ENCODE measurements at places on chromosomes 2 and 18.
A peak's percentile ranks its signal among the peaks of the same experiment; 100 is the strongest.

DNA sequence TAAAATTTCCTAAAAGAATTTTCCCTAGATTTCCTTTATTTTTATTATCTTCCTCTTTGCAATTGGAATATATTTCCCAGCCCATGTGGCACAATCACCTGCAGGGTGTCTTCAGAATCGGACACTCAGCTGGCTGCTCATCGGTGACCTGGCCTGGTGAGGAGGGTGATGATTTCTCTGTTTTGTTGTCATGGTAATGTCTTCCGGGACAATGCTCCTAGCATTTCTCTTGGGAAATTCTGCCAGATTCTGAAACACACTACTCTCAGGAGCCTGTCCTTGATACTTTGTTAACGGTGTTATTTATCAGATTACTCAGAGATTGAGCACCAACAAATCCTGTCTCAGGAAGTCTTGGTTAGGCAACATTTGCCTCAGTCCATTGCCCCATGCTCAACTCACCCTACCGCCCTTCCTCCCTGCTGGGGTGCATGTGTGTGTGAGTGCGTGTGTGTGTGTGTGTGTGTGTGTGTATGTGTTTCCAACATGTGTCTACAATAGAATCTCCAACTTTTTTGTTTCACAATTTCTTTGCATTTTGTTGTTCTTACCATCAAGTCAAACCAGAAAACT, 70.3 kb downstream of the MYT1L start:
- DNase-seq = no peak

- DNase-seq = no peak
These were observed 71.5 kb downstream of the CDC42EP3 start for GRCh38 chr2:37599688-37600525.

DNA sequence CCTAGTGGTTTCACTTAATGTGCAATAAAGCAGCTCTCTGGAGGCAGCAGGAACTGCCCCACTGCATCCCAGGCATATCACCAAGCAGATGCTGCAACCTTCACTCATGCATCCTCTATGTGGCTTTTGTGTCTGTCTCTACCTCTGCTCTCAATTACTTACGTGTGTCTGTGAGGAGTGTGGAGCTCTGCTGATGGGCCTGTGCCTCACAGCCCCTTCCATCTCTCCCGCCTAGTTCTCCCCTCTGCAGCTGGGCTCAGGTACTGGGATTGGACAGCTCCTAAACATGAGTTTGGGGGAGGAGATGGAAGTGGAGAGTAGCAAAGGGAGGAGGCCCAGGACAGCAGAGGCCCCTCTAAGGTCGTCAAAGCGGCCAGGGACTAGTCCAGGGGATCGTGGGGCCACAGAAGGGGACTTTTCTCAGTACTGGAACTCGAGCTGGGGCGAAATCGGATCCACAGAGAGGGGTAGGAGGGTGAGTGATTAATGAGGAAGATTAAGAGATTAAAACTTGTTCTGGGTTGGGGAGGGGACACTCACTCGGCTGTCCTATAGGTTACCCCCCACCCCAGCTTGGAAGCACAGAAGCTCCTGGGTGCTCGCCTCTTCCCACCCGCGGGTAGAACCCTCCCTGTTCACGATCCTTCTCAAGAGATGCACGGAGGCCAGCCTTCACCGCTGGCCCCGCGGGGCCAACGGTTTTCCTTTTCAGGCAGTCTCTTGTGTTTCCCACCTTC, 2.1 kb upstream of the LBX2 start:
- no peak for DNase-seq

GRCh38 chr2:105239924-105240323, 1.6 kb upstream of the GPR45 start:
- no peak for DNase-seq

DNA sequence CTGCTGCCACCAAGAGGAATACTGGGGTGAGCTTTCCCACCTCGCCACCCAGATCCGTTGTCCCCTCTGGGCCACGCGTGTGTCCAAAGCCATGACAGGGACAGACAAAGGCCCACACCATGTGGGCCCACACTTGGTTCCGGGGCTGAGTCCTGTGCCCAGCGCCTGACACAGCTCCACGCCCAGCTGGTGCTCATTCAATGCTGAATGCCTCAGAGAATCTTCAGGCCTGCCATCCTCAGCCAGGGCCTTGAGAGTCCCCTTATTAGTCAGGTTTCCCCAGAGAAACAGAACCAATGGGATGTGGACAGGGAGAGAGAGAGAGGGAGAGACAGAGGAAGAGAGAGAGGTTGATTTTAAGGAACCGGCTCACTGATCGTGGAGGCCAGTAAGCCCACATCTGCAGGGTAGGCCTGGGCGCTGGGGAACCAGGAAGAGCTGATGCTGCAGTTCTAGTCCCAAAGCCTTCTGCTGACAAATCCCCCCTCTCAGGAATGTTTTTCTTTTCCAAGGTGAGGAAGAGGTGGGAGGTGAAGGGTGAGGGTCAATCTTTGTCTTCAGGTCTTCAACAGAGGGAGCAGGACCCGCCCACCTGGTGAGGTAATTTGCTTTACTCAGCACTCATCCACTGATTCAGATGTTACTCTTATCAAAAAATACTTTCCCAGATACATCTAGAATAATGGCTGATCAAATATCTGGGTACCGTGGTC, 10.2 kb upstream of the SPATA3 start:
- DNase-seq = no peak

DNA sequence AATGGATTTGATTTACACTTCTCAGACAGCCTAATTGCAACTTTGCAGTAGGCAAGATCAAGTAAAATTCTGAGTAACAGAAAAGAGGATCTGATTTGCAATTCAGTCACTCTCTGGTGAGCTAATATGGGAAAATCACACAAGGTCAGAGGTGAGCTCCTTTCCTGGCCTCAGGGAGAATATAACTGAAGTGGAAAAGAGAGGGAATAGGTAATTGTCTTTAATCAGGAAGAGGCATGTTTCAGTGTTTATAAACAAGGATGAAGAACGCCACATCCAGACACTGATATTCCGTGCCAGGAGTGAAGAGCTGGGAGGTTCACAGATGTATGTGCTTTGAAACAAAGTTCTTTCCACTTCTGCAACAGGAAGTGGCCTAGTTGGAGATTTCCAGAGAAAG, 127.1 kb downstream of the ETAA1 start:
- DNase-seq = no peak

DNA sequence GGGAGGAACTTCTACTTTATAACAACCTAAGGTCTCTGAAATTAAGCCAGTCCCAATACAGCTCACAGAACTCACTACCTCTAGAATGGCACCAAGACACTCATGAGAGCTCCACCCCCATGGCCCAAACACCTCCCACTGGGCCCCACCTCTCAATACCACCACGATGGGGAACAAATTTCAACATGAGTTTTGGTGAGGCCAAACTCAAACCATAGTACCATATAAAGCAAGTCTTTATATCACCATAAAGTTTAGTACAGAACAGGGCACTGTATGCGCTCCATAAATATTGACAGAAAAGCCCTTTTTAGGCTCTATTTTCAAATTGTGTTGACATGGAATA, 3.3 kb downstream of the AFG3L2 start:
- DNase-seq = no peak

DNA sequence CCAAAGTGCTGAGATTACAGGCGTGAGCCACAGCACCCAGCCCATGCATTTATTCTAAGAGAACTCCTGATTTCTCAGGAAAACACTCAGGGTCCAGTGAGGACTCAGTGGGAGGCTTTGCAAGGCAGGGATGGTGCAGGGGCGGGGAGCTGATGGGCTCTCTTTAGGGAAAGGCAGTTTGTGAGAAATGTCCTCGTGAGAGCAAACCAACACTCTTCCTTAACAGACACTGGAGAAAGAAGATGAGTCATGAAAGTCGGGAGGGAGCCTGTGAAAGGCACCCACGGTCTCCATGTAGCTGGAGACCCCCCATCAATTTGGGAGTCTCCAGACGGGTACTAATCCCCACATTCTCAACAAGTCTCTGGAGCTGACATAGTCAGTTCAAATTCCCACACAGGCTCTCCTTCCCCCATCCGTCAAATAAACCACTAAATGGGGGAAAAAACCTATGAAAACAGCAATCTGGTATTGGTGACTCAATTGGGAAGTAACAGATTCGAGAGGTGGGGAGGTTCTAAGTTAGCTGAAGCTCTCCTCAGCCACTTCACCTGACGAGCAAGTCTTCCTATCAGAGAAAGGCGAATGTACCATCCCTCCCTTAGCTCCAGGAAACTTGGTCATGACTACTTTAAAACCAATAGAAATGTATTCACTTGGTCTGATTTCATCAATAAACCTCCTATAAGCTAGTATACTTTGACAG, 11.0 kb upstream of the CREG2 start:
- DNase-seq = no peak

DNA sequence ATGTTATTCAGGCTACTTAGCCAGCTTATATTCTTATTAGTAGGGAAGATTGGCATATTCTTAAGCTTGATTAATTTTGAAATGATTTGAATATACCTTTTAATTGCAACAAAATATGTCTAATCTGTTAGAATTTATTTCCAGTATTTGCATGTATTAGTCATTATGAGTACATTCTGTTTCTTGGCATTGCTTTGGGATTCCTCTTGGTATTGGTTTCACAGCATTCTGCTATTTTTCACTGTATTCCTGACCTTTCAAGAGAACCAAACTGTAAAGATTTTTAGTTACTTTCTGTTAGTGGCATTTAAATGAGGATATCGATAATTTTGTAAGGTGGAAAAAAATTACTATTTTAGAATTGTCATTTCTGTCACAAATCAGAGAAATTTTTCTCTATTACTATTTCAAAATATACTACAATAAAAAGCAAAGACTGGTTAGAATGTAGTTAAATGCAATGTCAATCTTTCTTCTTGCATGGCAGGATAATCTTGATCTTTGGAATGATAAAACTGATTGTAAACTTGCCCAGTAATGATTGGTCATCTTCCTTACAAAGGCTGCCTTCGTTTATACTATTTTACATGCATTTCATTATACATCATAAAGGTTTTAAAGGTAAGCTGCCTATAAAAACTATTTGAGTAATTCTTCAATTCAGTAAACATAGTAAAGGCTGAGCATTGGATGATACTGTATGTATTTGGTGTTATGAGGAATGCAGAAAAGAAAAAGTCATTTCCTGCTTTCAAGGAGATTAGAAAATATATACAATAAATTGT, 86.1 kb downstream of the SLC4A10 start:
- DNase-seq = no peak

DNA sequence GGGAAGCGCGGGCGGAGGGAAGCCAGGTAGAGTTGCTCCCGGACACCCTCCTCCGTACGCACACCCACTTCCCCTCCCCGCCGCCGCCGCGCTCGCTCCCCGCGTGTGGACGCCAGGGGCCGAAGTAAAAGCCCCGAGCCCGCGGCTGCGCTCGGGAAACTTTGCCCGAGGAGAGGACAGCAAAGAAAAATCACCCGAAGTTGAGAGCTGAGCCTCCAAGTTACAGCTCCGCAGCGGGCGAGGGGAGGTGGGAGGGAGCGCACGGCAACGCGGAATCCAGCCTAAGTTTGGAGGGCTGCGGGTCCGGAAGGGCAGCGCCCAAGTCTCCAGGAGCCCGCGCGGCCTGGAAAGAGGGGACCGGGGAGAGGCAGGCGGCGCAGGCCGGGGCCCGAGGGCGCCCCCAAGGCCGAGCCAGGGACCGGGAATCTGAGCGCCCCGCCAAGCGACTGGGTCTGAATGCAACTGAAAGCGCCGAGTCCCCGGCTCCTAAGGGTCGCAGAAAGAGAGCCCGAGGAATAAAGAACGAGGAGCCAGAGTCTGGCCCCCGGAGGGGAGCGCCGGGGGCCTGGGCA, 706 bp upstream of the BCL11A start:
- peak; percentile 70 for DNase-seq

GRCh38 chr2:26384183-26384582, 17.5 kb upstream of the DRC1 start:
- DNase-seq = no peak

DNA sequence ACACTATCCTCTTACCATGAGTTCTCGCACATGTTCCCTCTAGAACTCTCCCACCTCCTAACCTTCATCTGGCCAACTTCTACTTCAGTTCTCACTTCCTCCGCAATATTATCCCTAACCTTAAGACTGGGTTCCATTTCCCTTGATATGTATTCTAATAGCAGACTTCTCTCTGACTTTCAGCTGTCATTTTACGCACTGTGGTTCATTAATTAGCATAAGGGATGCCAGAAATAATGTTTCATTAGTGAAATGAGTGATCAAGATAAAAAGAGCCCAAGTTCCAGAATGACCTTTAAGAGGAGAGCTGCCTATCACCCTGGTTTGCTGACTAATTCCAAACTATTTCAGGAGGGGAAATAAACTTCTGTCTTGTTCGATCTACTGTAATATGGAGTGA, 108.6 kb upstream of the CCDC150 start:
- no peak for DNase-seq

DNA sequence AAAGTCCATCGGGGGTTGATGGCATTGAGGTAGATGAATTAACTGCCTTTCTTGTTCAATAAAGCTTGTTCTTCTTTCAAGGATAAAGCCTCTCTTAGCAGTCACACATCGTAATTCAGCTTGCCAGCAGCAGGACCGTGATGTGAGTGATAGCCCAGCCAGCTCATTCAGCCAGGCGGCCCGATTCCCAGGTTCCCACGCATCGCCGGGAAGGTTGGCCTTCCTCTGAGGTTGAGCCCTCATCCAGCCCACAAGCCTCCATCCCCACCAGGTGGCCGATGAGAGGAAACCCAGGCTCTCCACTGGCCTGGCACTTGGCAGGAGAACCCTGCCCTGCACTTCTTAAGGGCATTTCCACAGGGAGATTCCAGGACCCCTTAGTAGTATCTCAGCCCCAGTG, 4.7 kb downstream of the AGAP1 start:
- DNase-seq = no peak
